ENCODE measurements at places on chromosomes 1 and 21.

DNA sequence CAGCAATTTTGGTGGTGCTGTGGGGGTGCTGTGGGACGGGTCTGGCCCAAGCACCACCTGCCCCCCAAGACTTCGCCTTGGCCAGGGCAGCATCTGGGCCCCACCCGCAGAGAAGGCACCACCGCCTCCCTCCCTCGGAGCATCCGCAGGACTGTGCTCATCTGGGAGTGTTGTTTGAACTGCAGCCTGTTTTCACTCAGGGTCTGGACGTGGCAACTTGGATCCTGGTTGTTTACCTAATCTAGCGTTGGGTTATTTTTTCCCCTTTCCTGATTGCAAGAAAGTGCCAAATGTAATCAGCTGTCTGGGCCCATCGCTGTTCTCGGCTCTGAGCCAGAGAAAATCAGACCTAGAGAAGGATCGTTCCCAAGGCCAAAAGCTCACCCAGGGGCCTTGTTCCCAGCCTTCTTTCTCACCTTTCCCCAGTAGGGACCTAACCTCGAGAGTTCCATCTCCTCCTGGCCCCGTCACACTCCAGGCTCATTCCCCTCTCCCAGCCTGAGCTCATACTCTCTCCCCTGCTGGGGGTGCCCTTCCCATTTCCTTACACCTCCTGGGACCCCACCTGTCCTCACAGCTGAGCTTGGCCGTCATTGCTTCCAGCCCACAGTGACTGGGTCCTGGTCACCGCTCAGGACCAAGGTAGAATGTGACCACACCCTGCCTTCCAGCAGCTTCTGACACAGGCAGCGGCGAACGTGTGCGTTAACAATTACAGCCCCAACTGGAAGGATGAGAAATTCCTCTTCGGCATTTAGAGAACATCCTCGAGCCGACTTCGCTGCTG lies 72.0 kb upstream of the FAM20B start:
- peak; percentile 55 for DNase-seq

GRCh38 chr1:186272486-186272885 lies 102.6 kb downstream of the TPR start:
- DNase-seq, result peak; percentile 13

- DNase-seq, result no peak
These were observed 752.3 kb upstream of the ADAMTS5 start for GRCh38 chr21:27719226-27719625.

GRCh38 chr1:170765712-170766330 lies 101.9 kb downstream of the PRRX1 start:
- peak; percentile 9 for DNase-seq

GRCh38 chr1:207486198-207486597 lies 9.8 kb upstream of the CR1 start:
- no peak for DNase-seq
